ENCODE measurements at places on chromosomes 1 and 21. TPM values are rescaled to one million over a fixed set of nuclear protein-coding genes. Genes with fewer than 3 reads are reported as not detected.

OVAAL gene
- polyA plus RNA-seq, result not detected

LORICRIN gene
- not detected for polyA plus RNA-seq

CDK18 gene
- 0.61 TPM for polyA plus RNA-seq

WNT3A gene
- polyA plus RNA-seq, result not detected
